ENCODE measurements at places on chromosomes 16 and 17.

GRCh38 chr17:18967916-18968315 lies 16.0 kb downstream of the SLC5A10 start:
- no peak for DNase-seq

DNA sequence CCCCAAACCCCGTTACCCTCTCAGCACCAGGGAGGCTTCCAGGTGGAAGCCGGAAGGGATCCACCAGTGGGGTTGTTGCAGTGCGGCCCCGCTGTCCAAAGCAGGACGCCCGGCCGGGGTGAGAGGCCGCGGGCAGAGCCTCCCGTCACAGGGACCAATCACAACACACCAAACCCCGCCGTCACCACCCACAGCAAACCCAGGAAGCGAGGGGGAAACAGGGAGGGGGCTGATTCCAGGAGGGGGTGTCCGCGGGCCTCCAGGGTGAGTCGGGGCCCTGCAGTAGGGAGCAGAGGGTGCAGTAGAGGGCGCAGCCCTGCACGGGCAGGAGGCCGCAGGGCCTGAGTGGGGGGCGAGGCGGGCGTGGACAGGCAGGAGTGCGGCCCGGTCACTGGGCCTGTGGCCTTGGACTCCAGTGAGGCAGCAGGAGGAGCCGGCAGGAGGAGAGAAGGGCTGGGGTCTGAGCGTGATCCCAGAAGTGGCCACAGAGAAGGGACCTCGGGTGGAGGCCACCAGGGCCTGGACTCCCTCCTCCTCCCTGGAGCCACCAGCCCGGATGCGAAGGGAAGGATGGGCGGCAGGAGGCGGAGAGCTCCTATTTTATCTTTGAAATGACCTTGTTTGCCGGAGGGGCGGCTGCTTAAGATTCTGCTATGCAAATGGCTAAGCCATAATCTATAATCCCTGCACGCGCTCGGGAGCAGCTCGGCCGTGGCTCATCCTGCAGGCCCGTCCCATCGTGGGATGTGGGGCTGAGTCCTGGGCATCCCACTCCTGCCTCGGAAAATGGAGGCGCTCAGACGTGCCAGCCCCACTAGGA lies 41.5 kb downstream of the ZFPM1 start:
- DNase-seq: no peak

- DNase-seq: no peak
These were observed 739 bp upstream of the SGCA start for GRCh38 chr17:50165066-50165465.

GRCh38 chr17:8080799-8081219 lies 6.7 kb downstream of the ALOX12B start:
- DNase-seq: no peak

GRCh38 chr16:78528265-78528664 lies 428.8 kb downstream of the WWOX start:
- DNase-seq: no peak

DNA sequence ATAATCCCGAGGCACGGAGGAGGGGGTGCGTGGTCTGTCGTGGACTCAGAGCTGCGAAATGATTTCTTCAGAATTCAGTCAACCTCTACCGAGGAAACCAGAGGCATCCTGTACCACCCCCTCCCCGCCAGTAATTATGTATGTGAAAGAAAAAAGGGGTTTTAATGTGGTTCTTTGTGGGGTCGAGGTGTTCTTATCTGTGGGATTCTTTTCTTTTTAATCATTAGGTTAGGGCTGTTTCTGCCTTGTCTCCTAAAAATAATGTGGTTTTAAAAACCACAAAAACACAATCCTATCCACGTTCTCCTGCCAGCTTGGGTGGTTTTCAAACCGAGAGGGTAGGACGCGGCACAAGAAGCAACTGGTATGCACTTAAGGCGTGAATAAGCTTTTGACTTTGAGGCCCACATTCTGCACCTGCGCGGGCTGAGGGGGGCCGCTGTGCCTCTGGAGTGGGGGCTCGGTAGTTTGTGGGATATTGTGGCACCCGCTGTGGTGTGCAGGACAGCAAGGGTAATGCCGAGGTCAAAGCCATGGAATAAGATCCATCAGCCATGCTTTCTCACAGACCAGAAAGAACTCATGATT lies 1.0 kb downstream of the SLC47A1 start:
- no peak for DNase-seq

DNA sequence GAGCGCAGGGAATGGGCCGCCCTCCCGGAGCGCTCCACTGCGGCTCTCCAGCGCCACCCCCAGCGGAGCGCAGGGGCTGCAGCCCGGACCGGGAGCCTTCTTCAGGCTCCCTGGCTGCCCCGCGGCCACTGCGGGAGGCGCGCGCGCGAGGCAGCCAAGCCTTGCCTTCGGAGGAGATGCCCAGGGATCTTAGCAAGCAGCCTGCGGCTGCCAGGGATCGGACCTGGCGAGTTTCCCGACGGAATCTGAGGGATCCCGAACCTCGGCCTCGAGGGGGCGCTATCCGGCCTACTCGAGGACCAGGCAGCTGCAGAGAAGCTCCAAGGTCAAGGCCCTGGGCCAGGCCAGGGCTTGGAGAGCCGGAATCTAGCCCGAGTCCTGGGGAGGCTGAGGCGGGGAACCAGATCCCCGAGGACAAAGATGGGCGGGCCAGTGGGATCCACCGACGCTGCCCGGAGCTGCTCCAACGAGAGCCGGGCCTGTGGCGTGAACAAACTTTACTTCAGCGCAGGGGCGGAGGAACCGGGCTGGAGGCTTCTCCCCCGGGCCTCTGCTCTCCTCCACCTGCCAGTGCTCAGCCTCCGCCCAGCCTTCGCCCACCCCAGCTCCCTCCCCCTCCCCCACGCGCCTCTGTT lies at the start of gene IRX6:
Gene IRX6 (plus strand): TSS at position 567 of the 635 bp plus-strand sequence. CDS start 889 bp downstream, outside the sequence.
- peak; percentile 59 for DNase-seq

DNA sequence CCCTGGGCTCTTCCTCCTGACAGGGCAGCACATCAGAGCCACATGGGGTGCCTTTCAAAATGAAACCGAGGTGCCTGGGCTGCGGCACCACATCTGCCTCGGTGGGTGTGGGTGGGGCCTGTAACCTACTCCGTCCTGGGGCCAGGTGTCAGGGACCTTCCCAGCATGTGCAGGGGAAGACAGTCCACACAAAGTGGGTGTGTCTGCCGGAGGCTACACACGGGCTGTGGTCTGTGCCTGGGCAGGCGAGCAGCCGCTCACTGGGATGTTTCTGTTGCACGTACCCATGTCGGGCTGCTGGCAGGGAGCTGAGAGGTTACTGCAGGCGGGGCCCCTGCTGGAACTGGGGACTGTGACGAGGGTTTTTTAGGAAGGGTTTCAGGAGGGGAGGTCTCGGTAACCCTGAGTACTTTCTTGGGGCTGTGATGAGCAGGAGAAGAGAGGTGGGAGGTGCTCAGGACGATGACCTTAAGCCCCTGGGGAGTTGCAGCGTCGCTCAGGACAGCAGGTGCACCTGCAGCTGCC lies 351.2 kb downstream of the SEC14L1 start:
- no peak for DNase-seq
